ENCODE measurements at places on chromosomes 11 and 22.

DNA sequence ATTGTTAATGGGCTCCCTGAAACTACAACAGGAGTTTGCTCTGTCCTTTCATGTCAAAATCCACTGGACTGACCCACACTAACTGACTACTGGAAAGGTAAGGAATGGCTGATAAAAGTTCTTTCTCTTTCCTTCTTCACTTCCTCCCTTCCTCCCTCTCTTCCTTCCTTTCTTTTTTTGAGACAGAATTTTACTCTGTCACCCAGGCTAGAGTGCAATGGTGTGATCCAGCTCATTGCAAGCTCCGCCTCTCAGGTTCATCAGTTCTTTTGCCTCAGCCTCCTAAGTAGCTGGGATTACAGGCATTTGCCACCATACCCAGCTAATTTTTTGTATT, 85.2 kb downstream of the IGLL1 start:
- DNase-seq: no peak

- DNase-seq: peak; percentile 73
Observed at GRCh38 chr11:61028135-61028729, 56.8 kb downstream of the CD6 start.

DNA sequence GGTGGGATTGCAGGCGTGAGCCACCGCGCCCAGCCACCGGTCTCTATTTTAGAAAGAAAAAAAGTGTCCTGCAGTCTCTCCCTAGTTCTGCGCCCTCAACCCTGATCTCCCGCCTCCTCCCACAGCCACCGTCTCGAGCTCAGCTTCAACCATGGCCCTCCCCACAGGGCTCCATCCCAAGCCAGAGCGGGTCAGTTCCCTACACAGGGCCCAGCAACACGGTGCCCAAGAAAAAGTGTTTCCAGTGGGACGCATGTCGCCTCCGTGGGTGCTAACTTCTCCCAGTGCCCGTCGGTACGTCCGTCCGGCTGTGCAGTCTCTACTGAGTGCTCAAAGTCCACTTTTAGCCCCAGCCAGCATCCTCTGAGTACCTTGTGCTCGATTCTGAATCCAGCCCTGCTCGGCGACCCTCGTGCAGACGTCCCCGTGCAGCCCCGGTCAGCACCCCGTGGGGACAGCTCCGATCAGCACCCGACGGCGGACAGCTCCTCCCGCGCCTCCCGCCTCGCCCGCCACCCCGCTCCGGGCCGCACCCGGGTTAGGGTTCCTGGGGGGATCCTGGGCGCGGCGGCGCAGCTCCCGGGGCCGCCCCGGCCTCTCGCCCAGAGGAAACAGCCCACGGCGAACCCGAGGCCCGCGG, 657 bp upstream of the MAPK8IP2 start:
- DNase-seq: peak; percentile 84

DNA sequence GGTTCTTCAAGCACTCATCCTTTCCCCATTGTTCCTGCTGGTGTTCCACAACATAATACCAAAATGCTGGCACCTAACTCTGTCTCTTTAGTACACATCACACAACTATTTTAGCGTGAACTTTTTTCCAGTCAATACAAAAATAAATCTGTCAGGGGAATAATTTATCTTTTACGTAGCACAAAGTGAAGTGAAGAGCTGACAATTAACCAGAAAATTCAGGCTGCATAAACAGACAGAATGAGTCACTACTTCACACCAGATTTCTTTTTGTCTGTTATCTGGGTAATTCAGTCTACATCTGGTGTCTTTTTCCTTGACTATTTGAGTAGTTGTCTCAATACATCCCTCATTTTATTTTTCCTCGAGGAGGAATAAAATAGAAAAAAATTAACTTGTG, 7.9 kb upstream of the ETS1 start:
- no peak for DNase-seq

DNA sequence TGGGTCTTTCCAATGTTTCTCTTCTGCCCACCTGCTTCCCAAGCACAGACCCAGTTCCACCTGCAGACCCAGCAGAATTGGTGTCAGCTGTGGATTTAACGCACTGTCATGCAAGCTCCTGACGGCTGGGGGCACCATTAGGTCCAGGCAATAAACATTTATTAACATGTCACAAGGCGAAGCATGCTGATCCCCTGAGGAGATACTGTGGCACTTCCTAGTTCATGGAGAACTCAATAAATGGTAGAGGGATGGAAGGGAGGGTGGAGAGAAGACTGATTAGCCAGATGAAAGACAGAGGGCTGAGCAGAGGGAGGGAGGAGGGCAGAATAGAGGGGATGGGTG, 68.3 kb upstream of the TSPAN18 start:
- DNase-seq: peak; percentile 68

- no peak for DNase-seq
Observed at GRCh38 chr11:57196596-57196995, 14.8 kb downstream of the LRRC55 start.

GRCh38 chr22:38540701-38541100, 29.3 kb downstream of the DMC1 start:
- DNase-seq: no peak

- DNase-seq: no peak
Observed at GRCh38 chr11:128021349-128022006, 565.9 kb downstream of the ETS1 start.

DNA sequence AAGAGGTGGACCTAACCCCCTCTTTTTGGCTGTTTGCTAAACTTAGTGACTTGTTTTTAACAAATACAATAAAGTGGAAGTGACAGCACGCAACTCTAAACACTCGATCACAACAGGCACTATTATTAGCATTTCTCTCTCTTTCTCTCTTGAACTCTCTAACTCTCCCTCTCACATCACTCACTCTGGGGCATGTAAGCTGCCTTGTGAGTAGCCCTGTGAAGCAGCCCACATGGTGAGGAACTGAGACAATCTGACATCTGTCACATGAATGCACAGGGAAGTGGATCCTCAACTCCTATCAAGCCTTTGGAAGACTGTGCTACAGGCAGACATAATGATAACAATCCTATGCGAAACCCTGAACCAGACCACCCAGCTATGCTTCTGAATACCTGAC, 609.0 kb upstream of the CNTN5 start:
- DNase-seq: no peak

DNA sequence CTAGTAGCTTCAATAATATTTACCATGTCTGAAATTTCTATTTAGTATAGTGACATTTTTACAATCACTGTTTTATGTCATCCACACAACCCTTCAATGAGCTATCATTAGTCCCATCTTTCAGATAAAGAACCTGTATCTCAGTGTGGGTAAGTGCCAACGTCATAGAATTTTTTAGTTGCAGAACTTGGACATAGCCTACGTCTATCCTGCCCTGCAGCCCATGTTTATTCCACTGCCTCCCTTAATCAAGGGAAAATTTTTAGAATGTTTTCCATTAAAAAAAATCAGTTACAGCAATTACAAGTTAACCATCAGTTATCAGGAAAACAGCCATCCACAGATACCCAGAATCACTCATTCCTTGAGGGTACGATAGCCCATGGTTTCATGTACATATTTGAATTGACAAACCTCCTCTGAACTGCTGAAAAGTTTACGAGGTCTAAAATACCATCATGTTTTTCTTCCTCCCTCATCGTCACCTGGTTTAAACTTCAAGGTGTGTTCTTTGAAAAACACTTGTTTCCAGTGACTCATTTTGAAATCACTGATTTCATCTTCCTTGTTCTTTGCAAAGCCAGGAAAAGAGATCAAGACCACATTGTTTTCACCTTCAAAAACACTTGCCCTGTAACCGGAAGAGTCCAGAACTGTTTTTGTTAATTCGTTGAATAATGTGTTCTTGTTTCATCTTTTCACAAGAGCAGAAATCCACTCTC, 100.9 kb downstream of the FAM76B start:
- peak; percentile 47 for DNase-seq

DNA sequence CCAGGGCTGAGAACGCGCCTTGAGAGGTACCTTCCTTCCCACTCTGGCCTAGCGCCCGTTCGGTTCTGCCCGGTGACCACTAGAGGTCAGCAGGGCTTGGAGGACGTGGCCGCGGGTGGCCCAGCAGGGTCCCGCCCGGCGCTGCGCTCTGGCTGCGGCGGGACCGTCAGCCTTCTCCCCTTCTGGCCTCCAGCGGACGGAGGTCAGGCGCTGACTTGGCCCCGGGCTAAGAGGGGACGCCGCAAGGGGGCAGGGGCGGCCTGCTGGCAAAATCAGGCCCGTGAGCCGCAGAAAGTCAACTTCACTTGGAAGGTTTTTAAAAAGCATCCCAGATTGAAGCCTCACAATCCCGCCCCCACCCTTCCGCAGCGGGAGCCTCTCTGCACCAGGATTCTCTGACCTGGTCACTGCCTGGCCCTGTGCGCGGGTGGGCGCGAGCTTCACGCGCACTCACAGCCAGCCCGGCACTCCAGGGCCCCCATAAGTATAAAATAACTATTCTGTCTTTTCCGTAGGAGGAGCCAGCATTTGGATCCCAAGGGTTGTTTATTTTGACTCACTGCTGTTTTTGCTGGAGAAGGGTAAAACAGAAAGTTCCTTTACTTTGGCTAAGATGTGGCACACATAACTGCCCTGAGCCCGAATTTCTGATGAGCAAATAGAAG, 23.2 kb upstream of the ZBTB16 start:
- peak; percentile 62 for DNase-seq

GRCh38 chr22:36104435-36104834, 56.1 kb downstream of the APOL3 start:
- no peak for DNase-seq

GRCh38 chr11:66789097-66789890, 53.9 kb upstream of the RCE1 start:
- DNase-seq: no peak

- DNase-seq: no peak
Observed at GRCh38 chr22:23389271-23390071, 190.6 kb downstream of the IGLL1 start.

- DNase-seq: no peak
Observed at GRCh38 chr11:898143-898511, 12.5 kb downstream of the CHID1 start.

DNA sequence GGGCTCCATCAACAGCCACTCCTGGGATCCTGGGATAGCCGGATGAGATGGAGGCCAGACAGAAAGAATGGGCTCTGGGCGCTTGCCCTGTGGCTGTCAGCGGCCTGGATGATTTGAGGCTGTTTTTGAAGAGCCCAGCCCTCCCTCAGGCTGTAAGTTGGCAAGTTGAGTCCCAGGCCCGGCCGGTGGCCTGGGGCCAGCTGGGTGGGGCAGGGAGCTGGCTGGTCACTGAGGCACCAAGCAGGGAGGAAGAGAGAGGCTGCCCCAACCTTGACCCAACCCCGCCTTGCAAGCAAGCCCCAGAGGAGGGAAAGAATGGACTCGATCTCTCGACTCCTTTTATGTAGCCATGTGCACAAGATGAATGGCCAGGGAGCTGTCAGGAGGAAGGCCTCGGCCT, 34.9 kb downstream of the RIBC2 start:
- DNase-seq: no peak

DNA sequence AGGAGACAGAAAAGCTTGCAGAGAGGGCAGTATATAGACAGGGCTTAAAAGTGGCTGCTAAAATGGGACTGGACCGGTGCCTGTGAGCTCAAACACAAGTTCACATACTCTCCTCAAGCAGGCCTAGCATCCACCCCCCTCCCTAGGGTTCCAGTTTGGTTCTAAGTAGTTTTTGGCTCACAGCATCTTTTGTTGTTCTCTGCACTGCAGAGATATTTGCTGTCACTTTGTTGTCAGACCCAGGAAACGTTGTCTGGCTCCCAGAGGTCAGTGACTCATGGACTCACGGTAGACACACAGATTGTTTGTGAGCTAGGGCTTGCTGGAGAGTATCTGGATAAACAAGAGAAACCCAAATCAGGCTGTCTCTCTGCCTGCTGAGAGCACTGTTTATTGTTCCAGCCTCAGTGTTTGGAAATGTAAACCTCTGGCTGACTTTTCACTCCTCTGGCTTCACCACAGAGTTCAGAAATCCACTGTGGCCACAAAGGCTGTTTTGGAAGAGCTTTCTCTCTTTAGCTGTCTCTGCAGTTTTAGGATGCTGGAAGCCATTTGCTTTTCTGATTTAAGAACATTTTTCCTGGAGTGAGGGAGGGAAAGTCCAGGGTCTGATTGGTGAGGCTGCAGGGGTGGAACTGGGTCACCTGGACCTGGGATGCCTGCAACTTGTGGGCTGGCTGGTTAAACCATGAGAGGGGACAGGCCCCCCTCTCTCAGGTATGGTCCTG, 303.7 kb upstream of the PLET1 start:
- DNase-seq: no peak

GRCh38 chr11:46633291-46634217, 16.2 kb downstream of the ATG13 start:
- no peak for DNase-seq

DNA sequence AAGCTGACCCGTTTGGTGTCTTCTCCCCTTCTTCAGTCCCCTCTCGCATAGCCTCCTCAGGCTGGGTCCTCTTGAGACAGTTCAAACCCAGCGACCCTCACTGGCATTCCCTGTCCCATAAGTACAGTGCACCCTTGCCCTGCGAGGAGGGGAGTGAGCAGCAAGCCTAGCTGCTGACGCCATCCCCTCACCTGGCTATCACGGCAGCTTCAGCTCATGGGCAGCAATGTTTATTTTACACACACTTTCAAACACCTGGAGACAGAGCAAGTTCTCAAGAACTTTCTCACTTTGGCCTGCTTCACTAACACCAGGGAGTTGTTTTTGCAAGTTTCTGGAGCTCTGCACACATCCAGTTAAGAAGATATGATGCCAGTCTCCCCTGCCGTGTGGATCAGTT, 189.6 kb upstream of the E2F8 start:
- DNase-seq: no peak

GRCh38 chr11:13039126-13039525, 30.0 kb downstream of the RASSF10 start:
- no peak for DNase-seq

Data from activated naive CD4-positive, alpha-beta T cell treated with anti-CD3 and anti-CD28 coated beads, Interleukin-2, amount 10 ng/mL, durations not matched to agents 7 days and 5 days (primary cell).